ENCODE measurements at places on chromosomes 4 and X. TPM values are rescaled to one million over a fixed set of nuclear protein-coding genes. Genes with fewer than 3 reads are reported as not detected.

DNA sequence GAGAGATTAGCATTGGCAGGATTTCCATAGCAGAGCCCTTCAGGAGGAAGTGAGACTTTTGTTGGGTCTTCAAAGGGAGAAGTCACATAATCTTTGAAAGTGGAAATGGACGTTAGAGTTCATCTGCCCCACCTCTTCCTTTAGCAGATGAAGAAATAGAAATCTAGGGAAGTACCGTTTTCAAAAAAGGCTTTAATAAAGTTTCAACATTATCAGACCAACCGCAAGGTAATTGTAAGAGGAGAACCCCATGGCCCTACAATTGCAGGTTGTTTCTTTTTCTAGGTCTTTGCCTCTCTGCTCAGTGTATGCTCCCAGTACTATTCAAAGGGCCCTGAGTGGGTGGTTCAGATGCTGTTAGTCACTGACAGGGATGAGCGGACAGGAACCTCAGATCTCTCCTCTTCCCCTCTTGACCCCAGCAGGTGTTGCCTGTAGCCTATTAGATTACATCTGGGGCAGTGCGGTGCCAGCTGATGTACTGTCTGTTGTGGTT lies 48.6 kb upstream of the AP1S2 start:
- no peak for DNase-seq

DNA sequence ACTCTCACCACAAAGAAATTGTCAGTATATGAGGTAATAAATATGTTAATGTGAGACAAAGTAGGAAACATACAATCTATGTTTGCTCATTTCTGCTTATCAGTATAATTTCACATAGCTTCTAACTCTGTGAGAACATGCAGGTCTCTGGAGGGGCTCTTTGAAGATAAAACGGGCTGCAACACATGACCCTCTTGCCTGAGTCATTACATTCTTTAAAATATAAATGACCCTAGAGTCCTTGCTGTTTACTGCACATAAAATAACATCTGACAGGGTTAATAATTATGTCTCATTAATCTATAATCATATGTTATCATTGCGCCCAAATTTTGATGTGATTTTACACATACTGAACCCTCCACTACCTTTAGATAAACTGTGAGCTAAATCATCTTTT lies 681.5 kb downstream of the ARAP2 start:
- DNase-seq = no peak

DNA sequence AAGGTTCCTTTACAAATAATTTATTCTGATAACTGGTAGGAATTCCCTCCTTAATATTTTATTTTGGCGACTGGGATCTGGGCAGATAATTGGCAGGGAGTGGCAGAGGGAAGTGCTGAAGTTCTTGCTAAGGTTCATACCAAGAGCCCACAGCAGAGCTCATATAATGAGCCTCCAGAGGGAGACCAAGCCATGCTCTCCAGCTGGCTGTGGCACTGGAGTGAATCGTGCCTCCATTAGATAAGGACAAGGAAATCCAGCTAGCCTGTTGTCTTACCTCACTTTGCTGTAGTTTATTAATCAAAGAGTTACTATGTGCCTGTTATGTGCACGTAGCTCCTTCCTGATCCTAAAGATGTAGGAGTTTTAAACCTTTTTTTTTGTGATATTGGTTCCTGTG lies 1.3 kb downstream of the ASB12 start:
- no peak for DNase-seq

DNA sequence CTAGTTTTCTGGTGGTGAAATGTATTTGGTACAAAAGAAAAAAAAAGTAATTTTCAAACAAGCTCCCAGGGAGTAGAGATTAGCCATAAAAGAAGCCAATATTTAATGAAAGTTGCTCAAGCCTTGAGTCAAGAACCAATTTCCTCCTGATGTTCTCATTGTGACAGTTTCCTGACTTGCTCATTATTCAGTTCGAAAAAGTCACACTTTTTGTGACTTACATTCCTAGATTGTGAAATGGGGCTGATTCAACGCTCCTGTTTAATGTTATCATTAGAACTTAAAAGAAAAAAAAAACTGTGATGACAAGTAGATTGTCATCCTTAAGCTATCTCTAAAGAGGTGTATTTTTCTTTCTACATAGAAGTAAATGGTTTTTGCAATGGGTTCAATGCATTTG lies 122.6 kb upstream of the BMPR1B start:
- DNase-seq = no peak

GRCh38 chr4:46594661-46595060 lies 204.7 kb upstream of the GABRA2 start:
- no peak for DNase-seq

DNA sequence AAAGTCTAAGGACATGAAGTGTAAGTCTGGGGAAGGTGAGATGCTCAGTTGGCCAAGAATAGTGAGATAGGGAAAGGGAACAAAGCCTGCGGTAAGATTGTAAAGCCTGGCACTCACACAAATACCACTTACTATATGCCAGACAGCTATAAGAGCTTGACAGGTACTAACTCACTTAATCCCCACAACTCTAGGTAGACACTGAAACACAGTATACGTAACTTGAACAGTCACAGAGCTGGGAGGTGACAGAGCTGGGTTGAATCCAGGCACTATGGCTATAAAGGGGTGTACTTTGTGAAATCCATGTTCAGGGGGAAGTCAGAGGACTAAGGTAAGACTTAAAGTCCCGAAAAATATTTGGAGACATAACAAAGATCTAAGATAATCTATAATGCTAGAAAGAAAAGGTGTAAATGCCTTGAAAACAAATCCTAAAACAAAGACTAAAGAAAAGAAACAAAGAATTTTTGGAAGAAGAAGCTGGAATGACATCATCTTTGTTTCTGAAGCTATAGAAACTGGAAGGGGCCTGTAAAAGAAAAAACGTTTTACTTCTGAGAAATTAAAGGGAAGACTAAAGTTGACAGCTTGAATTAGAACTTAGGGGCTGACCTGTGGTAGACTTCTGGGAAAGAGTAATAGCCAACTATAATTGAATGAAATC lies 172.5 kb downstream of the PPP3CA start:
- DNase-seq = no peak

GRCh38 chrX:121832446-121832845 lies 785.0 kb downstream of the GLUD2 start:
- no peak for DNase-seq

DNA sequence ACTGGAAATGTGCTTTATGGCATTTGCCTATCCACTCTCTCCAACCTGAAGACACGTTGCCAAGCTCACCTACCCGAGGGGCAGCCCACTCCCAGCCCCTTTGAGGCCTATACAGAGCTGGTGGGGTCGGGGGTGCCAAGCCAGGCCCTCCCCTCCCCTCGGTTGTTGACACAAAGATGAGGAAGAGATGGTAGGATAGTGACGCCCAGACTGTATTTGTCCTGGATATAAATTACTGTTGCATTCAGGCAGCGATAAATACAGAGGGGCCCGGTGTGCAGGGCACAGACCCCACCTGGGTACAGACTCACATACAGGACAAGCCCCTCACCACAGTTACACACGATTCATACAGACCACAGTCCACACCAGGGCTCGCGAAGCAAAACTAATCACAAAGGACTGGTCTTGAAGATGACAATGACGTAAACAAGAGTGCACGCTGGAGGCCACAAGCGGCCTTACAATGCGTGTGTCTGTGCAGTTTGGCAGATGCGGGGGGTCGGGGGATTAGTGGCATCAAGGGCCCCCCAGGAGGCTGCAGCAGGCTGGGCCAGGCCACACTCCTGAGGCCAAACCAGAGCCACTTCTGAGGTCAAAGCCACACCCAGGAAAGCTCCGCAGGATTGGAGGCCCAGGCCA lies 14.6 kb downstream of the DGKQ start:
- no peak for DNase-seq

DNA sequence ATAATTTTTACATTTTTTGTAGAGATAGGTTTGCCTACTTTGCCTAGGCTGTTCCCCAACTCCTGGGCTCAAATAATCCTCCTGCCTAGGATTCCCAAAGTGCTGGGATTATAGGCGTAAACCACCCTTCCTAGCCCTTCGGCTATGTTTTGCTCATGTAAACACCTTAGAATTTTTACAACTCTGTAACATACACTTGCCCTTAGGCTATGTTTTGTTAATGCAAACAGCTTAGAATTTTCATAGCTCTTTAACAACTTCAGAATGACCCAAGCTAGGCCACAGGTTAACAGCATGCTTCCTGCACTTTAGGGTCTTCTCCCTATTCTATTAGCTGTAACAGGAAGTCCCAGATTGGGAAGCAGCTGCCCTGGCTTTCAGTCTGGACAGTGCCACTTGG lies 24.2 kb downstream of the KLHL15 start:
- no peak for DNase-seq

DNA sequence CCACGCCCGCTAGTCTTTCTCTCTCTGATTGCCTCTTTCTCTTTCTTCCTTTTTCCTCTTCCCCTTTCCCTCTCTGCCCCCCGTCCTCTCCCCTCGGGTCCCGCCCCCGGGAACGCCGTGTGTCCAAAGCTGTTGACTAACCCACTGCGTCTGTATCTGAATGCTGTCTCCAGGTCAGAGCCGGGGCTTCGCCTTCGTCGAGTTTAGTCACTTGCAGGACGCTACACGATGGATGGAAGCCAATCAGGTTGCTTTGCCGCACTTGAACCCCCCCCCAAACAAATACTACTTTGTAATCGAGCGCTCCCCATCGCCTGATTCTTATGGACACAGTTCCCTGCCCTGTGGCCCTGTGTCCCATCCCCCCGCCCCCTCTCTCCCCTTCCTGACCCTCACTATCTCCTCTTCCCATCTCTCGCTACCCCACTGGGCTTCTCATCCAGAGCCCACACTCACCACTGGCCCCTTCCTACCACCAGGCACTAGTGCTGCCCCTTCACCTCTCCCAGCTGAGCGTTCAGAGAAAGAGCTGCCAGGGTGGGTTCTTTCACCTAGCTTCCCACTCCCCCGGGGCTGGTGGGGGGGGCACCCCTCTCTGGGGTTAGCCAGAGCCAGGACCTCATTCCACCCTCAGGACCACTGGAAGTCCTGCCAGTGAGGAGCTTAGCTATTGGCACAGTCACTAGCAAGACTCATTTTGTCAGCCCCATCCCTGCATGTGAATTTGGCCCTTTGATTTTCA lies 18.6 kb upstream of the UBA1 start:
- DNase-seq = no peak

DNA sequence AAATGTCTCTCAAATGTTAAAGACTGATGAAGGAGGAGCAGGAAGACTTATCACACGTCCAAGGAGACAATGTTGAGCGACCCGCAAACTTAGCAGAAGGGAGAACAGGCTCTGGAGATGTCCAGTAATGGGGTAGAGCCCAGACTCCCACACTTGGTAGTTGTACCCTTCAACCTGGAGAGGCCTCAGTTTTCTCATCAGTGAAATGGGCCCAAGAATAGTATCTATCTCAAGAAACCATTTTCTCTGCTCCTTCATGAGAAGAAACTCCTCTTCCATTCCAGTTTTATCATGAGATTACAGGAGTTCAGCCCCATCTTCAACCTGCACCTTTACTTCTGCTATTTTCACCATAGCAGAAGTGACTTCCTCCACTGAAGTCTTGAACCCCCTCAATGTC lies 169.9 kb downstream of the DHRSX start:
- no peak for DNase-seq

- DNase-seq = no peak
Observed at GRCh38 chrX:1248331-1249061, 20.1 kb upstream of the CSF2RA start.

VAMP7 gene
- total RNA-seq = 44.5 TPM

LRCH2 gene
- total RNA-seq = 8.5 TPM

RPA4 gene
- 0.88 TPM for total RNA-seq

MAGEB17 gene
- total RNA-seq = not detected

PDZD4 gene
- 57.0 TPM for total RNA-seq

LNX1 gene
- 7.6 TPM for total RNA-seq
